ENCODE measurements at places on chromosomes 16 and 17. TPM values are rescaled to one million over a fixed set of nuclear protein-coding genes. Genes with fewer than 3 reads are reported as not detected.

DNA sequence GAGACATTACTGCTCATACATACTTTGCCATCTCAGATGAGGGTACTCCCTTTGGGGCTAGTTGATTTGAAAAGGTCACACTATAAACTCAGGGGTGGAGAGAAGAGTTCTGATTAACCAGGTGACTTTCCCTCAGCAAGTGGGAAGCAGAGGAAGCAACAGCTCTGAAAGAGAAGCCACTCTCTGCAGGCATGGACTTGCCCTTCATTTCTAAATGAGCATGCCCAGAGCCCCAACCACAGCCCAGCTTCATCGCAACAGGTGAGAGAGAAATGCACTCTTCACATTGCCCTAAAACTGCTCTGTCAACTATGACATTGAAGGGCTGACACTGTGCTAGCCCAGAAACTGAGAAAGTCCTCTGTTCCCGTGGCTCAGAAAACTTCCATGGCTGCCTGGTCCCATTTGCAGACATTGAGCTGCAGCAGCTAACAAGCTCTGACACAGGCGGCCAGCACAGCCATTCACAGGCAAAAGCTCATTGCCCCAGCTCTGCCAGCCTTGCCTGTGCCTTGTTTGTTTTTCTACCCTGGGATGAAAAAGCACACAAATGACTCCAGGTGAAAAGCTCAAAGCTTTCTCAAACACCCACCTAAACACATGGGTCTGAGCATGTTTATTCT is 419.8 kb upstream of the DYNLRB2 start:
- no peak overlapping the region for H3K27ac ChIP-seq
- no peaks in the 10 kb centered on the region for H3K27me3 ChIP-seq

GRCh38 chr17:148757-149156 is 11.4 kb downstream of the SCGB1C2 start:
- H3K27me3 ChIP-seq, result no peaks in the 10 kb centered on the region
- H3K27ac ChIP-seq, result no peak overlapping the region
- H3K4me1 ChIP-seq, result no peaks in the 10 kb centered on the region
- H3K4me3 ChIP-seq, result no peak overlapping the region

- DNase-seq, result peak; percentile 95
- H3K27ac ChIP-seq, result peak within 1 kb of the TSS; percentile 77
- H3K27me3 ChIP-seq, result no peaks in the 10 kb centered on the region
- H3K4me3 ChIP-seq, result peak within 1 kb of the TSS; percentile 98
- H3K4me1 ChIP-seq, result peaks cover 42% of the 10 kb centered on the region
Observed at GRCh38 chr17:27455914-27456680, at the start of gene KSR1. Gene KSR1, plus strand, starts transcription at chr17:27456448. Its CDS starts 196 bp downstream, at chr17:27456644.

DNA sequence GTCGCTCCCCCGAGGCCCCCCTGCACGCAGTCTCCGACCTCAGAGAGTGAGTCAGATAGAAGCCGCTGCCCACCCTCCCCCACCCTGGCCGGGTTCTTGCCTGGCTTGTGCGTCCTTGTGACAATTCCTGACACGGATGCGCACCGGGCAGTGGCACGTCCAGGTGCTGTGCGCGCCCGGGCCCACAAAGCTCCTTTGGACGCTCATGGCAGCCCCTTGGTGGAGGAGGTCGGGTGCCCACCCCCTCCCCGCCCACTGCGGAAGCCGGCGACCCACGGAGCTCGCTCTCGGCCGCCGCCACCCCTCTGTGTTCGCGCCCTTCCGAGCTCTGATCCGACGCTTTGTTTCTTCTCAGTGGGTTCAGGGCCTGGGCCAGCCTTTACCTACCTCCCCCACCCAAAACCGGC is 662 bp upstream of the TUBB3 start:
- H3K27me3 ChIP-seq, result peaks cover 17% of the 10 kb centered on the region
- H3K4me3 ChIP-seq, result peak overlapping the region; percentile 83
- peak overlapping the region; percentile 10 for H3K27ac ChIP-seq
- peak; percentile 74 for DNase-seq

DNA sequence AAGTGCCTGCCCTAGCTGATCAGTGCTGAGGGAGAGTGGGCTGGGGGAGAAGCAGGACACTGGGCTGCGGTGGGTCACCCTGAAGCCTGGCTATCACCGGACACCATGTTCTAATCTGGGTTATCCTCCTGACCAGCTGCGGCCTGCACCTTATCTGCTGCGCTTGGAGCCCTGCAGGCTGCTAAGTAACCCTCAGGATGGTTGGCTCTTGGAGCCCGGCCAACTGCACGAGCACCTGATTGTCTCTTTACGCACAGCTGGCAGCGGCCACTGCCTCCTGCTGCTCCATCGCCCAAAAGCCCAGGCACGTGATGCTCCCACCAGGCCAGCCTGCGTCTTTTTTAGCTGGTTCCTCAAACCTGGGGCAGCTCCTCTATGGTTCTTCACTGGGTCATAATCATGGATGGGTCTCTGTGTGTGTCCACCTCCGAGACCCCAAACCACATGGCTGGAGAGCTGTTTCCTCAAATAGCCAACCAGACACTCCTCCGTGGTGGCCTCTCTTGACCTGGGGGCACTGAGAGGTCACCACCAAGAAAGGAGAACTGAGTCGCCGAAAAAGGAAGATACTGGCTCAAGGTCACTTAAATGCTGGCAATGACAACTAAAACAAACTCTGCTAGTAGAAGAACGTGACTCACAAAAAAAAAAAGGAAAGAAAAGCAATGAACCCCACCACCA is 21.7 kb downstream of the SPHK1 start:
- no peak overlapping the region for H3K4me3 ChIP-seq
- no peak for DNase-seq
- no peak overlapping the region for H3K27ac ChIP-seq
- H3K27me3 ChIP-seq, result no peaks in the 10 kb centered on the region
- H3K4me1 ChIP-seq, result peaks cover 7% of the 10 kb centered on the region

GRCh38 chr16:3101841-3102470 is 2.9 kb upstream of the ZSCAN10 start:
- no peaks in the 10 kb centered on the region for H3K36me3 ChIP-seq
- H3K27ac ChIP-seq, result peak overlapping the region; percentile 86
- H3K27me3 ChIP-seq, result peaks cover 2% of the 10 kb centered on the region
- peaks cover 36% of the 10 kb centered on the region for H3K4me1 ChIP-seq
- peak; percentile 80 for DNase-seq

GRCh38 chr17:70313086-70313852 is 143.9 kb downstream of the KCNJ2 start:
- DNase-seq, result no peak
- H3K36me3 ChIP-seq, result no peaks in the 10 kb centered on the region
- no peaks in the 10 kb centered on the region for H3K4me1 ChIP-seq

DNA sequence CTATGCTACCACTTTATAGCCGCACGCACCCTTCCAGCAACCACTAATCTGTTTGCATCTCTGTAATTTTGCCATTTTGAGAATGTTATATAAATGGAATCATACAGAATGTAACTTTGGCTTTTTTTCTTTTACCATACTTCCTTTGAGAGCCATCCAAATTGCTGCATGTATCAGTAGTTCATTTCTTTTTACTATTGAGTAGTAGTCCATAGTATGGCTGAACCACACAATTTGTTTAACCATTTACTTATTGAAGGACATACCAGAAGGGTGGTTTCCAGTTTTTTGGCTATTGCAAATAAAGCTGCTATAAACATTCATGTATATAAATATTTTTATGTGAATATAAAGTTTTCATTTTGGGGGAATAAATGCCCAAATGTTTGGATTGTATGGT is 8.8 kb downstream of the TENT4B start:
- no peak overlapping the region for H3K4me3 ChIP-seq
- no peak overlapping the region for H3K27ac ChIP-seq
- no peak for DNase-seq
- no peaks in the 10 kb centered on the region for H3K27me3 ChIP-seq
- peaks cover 14% of the 10 kb centered on the region for H3K36me3 ChIP-seq

DNA sequence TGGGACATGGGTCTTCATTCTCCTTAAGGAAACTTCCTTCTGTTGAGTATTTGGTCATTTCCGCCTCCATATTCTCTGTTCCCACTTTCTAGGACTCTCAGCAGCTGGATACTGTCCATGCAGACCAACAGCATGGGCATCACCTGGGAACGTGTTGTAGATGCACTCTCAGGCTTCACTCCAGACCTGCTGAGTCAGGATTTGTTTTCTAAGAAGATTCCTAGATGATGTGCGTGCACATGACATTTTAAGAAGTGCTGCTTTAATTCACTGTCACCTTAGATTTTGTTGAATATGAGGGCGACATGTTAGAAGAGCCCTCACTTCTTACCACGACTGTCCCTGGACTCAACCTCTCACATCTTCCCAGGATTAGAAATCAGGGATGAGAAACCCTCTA is 10.0 kb upstream of the SDK2 start:
- H3K27ac ChIP-seq, result no peak overlapping the region
- H3K36me3 ChIP-seq, result no peaks in the 10 kb centered on the region
- peaks cover 2% of the 10 kb centered on the region for H3K4me1 ChIP-seq
- DNase-seq, result no peak
- H3K4me3 ChIP-seq, result no peak overlapping the region

DNA sequence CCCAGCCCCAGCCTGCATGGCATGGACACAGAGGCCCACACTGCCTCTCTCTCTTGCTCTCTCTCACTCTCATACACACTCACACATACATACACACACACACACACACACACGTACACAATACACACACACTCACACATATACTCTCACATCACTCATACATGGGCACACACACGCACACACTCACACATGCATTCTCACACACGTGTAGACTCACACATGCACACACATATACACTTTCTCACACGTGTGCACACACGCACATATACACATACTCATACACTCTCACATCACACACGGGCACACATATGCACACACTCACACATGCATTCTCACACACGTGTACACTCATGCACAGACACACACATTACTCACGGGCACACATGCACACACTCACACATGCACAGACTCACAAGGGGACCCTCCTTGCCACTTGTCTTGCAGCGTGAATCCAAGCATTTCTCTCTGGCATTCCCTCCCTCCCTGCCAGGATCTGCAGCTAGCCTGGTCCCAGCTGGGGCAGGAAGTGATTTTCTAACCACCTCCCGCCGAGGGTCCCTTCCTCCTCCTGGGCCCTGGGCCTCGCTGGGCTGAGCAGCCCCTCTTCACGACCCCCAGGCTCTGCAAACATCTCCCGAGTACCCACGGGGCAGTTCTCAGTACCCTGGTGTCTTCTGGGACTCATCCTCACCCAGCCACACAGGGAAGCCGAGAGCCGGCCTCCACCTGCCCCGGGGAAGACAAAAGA is 37.5 kb downstream of the IL21R start:
- no peak for DNase-seq
- no peak overlapping the region for H3K4me3 ChIP-seq
- H3K27me3 ChIP-seq, result no peaks in the 10 kb centered on the region
- H3K4me1 ChIP-seq, result peaks cover 5% of the 10 kb centered on the region

DNA sequence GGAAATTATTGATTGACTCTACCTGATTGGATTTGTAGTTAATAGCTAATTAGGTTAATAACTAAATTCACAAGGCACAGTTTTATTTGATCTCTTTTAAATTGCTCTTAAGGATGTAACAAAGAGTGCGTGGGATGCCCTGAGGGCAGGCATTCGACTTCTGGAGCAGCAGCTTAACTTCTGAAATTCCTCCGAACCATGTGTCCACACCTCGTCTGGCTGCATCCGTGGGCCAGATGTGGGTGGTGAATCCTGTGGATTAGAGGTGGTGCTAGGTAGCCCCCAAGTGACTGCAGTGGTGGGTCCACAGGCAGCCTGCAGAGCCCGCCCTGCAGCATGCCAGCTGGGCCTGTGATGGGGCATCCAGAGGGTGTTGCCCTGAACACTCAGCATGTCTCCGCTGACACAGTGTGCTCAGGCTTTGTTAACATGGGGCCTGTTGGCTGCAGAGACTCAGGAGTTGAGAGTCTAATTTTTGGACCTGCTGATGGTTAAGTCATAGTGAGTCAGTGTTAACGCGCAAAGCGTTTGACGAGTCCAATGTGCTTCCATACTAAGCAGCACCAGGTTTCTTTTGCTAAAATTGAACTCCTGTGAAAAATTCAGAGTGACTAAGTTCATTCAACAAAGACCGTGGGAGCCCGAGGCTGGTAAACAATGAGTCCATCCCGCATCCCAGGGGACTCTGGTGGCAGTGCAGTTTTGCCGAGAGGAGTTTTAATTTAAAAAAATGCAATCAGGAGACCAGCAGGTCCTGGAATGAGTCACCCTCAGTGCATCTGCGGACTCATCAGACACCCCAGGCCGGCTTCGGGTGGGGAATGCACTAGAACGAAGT is 3.8 kb upstream of the NPB start:
- peaks cover 4% of the 10 kb centered on the region for H3K4me1 ChIP-seq
- no peak overlapping the region for H3K4me3 ChIP-seq
- no peak overlapping the region for H3K27ac ChIP-seq
- no peak for DNase-seq
- peaks cover 20% of the 10 kb centered on the region for H3K36me3 ChIP-seq

GRCh38 chr16:47037396-47037745 is 63.9 kb upstream of the DNAJA2 start:
- H3K36me3 ChIP-seq, result no peaks in the 10 kb centered on the region
- no peak for DNase-seq
- peak overlapping the region; percentile 73 for H3K27ac ChIP-seq
- peaks cover 14% of the 10 kb centered on the region for H3K27me3 ChIP-seq

DNA sequence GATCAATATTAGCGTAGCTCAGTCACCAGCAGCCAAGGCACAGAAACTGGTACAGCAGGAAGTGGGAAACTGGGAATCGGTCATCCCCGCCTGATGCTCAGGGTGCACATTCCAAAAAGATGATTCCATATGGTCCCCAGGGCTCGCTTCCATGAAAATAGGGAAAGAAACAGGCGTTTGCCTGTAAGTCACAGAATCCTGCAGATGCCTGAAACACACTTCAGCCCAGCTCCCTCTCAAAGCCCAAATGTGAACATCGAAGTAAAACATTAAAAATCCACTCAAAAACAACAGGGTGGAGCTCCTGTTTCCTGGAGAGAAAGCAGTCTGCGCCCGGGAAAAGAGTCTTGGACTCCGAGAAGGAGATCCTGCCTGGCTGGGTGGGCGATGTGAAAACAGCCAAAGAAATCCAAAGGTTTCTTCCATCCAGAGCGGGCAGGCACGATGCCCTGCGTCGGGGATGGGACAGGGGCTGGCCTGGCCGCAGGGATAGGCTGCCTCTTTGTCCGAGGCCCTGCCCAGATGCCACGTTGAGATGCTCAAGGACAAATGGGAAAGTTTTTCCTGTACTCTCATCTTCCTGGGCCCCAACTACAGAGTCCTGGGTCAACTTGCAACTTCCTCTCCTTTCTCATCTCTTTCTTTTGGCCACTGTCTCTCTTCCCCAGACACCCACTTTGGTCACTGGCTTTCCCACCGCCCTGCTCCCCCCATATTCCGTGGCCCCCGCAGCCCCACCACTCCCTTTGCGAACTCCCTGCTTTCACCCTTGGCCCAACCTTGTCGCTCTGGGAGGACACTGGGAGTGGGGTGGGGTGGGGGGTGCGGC is 743 bp downstream of the WIPI1 start:
- peak overlapping the region; percentile 77 for H3K27ac ChIP-seq
- H3K27me3 ChIP-seq, result no peaks in the 10 kb centered on the region
- H3K4me1 ChIP-seq, result peaks cover 51% of the 10 kb centered on the region
- DNase-seq, result peak; percentile 65
- peaks cover 6% of the 10 kb centered on the region for H3K36me3 ChIP-seq

The CACNG4 gene
- total RNA-seq, result not detected

The SMIM36 gene
- total RNA-seq, result not detected

The KRTAP4-4 gene
- not detected for total RNA-seq

The FBXL20 gene
- 21.8 TPM for total RNA-seq

The SLC16A6 gene
- 2.7 TPM for total RNA-seq

The NTN1 gene
- 0.43 TPM for total RNA-seq

The RCVRN gene
- not detected for total RNA-seq

Data from activated CD4-positive, alpha-beta T cell treated with anti-CD3 and anti-CD28 coated beads, Interleukin-2, amount 10 ng/mL, durations not matched to agents 24 days and 14 days (primary cell).